Stimulated activated CD8-positive, alpha-beta memory T cell treated with anti-CD3 and anti-CD28 coated beads, Interleukin-4, amount 100 ng/mL, for 1 hour (primary cell): ENCODE measurements at places on chromosomes 7 and 10.

- DNase-seq, result no peak
Measured at GRCh38 chr7:99669782-99670181, 10.0 kb downstream of the CYP3A5 start.

- DNase-seq, result no peak
Measured at GRCh38 chr7:33487998-33488682, 358.8 kb downstream of the BBS9 start.

DNA sequence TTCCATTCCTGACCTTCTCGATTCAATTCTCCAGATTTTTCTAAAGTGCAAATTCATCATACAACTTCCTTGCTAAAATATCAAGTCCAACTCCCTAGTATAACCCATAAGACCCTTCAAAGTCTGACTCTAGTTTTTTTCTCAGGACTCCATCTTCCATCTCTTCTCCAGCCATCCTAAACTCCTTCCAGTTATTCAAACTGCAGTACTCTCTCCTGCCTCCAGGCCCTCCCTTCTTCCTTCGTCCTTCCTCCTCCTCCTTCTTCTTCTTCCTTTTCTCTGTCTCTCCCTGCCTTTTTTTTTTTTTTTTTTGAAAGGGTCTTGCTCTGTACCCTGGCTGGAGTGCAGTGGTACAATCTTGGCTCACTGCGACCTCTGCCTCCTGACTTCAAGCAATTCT, 111.9 kb downstream of the RELN start:
- no peak for DNase-seq

- no peak for DNase-seq
Measured at GRCh38 chr10:77291596-77292505, 345.8 kb downstream of the KCNMA1 start.

DNA sequence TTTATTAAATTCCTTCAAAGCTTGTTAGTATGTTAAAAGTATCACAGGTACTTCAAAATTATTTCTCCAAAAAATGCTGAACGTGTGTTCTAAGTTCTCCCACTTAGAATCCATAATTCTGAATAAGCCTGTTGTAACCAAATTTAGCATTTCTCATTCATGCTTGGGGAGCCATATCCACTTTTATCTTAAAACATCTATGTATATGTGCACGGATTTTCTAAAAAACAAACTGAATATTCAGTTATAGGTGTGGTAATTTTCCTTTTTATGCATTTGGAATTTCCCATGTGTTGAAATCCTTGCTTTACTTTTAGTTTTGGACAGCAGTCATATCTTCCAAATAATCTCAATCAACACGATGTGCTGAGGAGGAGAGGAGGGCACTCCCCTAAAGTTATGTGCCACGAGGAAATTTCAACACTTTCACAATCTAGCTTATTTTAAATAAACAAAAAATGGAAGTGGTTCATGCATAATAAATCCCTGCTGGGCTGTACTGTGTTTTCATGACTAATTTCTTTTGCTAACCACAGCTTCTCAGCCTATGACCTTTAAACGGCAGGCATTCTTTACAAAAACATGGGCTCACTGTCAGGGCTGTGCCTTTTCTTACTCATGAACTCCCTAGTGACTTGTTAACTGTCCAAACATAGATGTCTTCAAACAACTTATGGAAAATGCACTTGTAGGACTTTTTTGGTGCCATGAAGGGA, 380.3 kb upstream of the SEMA3C start:
- DNase-seq, result no peak

DNA sequence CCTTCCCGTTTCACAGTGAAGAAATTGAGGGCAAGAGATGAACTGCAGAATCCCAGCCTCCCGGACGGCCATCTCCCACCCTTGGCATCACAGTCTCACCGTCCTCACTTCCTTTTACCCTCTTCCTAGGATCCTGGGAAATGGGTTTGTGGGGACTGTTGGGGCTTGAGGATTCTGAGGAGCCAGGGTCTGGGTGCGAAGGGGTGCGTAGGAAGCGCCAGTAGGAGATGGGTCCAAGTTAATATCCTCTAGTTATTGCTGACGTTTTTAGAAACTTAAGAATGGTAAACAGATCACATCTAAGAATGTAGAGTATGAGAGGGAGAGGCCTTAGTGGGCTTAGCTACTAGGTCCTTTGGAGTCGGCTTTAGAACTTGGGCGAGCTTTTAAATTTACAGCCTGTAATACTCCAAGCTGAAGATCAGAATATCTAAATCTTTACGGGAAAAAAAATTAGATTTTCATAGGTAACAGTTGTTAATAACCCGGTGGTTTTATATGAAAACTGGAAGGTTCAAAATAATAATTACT, 696 bp downstream of the MALSU1 start:
- DNase-seq, result no peak

- no peak for DNase-seq
Measured at GRCh38 chr7:4882169-4883032, 1.1 kb downstream of the RADIL start.

DNA sequence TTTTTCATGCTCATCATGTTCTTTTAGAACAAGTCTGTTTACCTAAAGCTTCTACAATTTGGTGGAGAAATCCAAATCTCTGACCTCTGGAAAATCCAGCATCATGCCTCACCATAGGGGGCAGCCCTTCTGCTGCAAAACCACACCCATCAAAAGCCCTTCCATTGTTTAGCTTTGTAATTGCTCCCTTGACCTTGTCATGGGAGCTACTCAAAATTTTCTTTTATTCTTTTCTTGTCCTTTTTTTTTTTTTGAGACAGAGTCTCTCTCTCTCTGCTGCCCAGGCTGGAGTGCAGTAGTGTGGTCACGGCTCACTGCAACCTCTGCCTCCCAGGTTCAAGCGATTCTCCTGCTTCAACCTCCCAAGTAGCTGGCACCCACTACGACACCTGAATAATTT, 234.4 kb downstream of the NEBL start:
- no peak for DNase-seq

DNA sequence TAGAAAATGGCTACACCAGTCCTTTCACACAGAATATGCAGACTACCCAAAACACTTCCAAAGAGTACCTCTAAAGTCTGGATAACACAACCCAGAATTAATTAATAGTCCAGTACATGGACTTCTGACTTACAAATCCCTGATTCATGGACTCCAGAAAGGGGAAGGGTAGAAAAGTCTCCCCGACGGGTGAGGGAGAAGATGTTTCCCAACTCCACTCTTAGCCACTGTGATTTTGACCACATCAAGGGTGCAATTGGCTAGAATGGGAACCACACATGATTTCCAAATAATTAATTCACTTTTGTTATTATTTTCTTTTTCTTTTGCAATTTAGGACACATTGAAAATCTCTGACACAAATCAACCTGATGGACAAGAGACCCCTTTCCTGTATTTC, 1.4 kb downstream of the TMEM130 start:
- no peak for DNase-seq

- no peak for DNase-seq
Measured at GRCh38 chr7:147400221-147400689, 1190.3 kb upstream of the C7orf33 start.

DNA sequence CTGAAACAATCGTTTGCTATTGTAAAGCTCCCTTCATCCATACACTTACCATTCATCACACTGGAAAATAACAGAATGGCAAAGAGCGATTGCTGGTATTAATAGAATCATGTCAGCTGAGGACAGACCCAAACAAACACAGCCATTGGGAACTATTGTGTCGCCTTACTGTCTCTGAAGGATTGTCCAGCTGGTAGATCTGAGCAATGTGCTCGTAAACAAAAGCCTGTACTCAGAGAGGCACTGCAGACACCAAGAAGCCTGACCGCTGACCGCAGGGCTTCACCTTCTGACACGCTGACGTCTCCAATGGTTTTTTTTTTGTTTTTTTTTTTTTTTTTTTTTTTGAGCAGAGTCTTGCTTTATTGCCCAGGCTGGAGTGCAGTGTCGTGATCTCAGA, 151.0 kb upstream of the FRMD4A start:
- no peak for DNase-seq

DNA sequence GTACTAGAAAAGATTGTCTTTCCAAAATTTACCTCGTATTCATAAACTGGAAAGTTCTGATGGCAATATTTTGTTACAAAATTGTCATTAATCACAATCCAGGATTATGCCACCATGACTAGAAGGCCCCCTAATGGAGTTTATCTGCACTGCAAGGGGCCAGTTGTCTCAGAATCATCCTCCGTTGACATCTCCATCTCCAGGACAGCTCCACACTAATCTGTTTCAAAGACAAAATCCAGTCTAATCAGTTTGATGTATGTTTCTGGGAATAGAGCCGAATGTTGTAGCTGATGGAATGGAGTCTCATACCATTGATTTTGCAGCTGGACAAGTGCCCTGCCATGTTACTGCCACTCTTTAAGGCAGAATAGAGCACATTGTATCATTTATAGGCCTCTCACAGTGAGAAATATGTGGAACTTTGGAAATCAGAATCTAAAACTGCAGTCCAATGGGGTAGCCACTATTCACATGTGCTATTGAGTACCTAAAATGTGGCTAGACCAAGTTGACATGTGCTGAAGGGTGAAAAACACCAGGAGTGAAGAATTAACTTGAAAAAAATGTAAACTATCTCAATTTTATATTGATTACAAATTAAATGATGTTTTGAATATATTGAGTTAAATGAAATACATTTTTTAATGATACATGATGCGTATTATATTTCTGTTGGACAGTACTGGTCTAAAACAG, 38.3 kb upstream of the TOMM7 start:
- no peak for DNase-seq

DNA sequence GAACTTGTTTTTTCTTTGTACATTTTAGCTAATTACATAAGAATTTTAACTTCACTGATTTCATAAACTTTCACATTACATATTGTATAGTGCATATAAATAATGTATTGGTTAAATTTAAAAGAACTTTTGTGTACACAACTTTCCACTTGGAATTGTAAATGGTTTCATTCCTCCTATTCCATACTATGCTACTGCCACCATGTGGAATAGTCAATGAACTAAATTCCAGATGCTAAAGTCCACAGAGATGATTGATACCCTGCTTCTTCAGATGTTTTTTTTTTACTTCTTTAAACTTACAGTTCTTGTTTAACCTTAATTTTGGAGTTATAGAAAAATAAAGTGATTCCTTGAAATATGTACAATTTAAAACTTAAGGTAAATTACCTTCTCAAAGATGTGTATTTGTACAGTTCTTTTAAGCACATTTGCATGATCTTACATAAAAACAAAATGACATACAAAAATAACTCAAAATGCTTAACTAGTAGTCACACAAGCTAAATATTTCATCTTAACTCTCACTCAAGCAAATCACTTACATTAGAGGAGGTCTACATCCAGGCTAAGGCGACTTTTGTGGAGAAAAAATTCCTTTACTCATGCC, 247.6 kb upstream of the HGF start:
- DNase-seq, result no peak

DNA sequence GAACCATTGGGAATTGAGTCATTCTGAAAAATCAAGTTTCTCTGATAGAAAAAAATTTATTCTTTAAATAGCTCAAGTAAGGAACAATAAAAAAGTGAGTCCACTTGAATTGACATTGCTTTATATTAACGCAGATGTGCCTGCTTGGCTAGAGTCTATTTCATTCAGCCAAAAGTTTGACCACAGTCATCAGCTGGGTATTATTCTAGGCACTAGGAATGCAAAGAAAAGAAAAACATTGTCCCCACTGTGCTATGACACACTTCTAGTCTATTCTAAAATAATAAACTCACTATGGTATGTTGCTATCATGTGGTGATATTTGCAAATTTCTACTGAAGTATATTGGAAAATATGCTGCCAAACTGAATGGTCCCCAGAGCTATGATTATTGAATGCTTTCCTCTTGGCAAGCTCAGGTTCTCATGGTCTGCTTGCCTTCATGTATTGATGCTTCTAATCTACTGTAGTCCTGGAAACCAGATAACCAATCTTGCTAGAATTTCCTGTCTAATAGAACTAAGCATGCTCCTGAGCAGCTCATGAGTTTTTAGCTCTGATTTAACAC, 8.3 kb downstream of the SFRP4 start:
- no peak for DNase-seq

DNA sequence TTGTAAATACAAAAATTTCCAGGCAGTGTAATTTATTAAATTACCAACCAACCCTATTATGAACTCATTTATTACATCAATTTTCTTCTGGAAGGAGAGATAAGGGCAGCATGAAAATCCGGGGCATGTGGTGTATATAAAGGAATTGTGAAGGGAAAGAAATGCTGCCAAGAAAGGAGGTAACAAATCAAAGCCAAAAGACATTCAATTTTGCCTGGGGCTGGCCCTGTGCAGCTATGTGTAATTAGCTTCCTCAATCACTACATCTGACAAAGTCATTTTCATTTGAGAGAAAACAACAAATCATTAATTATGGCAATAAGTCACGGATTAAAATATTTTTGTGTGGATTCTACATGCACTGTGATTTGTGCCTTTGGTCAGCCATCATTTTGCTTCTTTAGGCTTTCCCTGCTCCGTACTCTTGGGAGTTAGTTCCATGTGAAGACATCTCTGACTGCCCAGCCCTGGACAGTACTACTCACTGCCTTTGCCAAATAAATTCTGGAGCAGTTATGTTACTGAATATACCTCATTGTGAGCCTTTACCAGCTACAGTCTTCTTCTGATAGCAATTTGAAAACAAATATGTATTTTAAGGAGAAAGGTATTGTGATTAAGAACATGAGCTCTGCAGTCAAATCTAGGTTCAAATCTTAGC, 191.7 kb downstream of the RELN start:
- DNase-seq, result no peak

- no peak for DNase-seq
Measured at GRCh38 chr10:80458638-80459037, 4.5 kb downstream of the TSPAN14 start.

DNA sequence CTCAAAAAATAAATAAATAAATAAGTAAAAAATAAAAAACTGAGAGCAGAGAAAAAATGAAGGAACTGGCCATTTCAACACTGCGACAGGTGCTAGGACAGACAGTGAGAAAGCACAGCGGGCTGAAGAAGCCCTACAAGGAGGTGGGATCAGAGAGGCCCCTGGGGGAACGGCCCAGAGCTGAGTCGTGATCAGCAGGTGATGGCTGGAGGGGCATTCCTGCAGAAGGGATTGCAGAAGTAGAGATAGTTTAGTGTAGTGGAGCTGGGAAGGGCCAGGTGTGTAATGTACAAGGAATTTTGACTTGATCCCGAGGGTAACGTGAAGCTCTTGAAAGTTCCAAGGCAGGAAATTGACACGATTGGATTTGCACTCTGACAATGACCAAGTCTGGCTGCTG, 112.1 kb downstream of the CUL2 start:
- no peak for DNase-seq

DNA sequence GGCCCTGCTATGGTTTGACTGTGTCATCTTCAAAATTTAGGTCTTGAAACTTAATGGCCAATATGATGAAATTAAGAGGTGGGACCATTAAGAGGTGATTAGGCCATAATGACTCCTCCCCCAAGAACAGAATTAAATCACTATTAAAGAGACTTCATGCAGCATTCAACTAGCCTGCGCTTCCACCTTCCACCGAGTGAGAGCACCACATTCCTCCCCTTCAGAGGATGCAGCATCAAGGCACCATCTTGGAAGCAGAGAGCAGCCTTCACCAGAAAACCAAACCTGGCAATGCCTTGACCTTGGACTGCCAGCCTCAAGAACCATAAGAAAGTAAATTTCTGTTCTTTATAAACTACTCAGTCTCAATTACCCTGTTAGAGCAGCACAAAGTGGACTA, 371.1 kb upstream of the NFE2L3 start:
- no peak for DNase-seq
